ENCODE measurements at places on chromosomes 5 and 9. TPM values are rescaled to one million over a fixed set of nuclear protein-coding genes. Genes with fewer than 3 reads are reported as not detected.

Gene EGFL7
- 1.7 TPM for total RNA-seq

Gene SH3TC2
- total RNA-seq = 0.69 TPM

Gene LRRTM2
- total RNA-seq = not detected

Gene PCDHB11
- not detected for total RNA-seq

Gene CNOT8
- 121 TPM for total RNA-seq

Gene KIF12
- total RNA-seq = not detected

Gene CAVIN4
- 0.25 TPM for total RNA-seq

Gene TAF11L10
- not detected for total RNA-seq

Gene PCDHA11
- not detected for total RNA-seq

Gene KLHL3
- 24.4 TPM for total RNA-seq

Gene ACTBL2
- total RNA-seq = not detected

DNA sequence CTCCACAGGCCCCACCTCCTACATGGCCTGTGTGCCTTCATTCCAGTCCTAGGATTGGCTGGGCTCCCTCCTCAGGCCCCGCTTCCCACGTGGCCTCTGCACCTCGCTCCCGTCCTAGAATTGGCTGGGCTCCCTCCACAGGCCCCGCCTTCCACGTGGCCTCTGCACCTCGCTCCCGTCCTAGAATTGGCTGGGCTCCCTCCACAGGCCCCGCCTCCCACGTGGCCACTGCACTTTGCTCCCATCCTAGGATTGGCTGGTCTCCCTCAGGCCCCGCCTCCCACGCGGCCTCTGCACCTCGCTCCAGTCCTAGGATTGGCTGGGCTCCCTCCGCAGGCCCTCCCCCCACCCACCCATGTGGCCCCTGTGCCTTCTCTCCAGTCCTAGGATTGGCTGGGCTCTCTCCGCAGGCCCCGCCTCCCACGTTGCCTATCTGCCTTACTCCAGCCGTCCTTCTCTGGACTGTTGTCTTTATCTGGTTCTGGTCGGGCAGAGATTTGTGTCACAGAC lies 45.3 kb upstream of the CACNA1B start:
- no peak for DNase-seq

DNA sequence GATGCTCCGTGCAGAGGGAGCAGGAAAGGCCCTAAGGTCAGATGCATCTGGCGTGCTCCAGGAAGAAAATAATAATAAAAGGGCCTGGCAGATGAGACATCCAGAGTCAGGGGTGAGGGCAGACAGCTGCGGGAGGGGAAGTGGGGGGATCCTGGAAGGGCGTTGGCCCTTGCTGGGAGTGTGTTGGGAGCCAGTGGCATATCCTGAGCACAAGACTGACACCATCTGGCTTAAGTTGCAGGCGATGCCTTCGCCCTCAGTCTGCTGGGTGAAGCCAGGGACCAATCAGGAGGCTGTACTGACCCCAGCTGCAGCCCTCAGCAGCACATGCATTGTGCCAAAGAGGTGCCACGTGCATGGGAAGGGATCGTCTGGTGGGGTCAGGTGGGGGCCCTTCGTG lies 3.8 kb downstream of the OR2V2 start:
- no peak for DNase-seq

DNA sequence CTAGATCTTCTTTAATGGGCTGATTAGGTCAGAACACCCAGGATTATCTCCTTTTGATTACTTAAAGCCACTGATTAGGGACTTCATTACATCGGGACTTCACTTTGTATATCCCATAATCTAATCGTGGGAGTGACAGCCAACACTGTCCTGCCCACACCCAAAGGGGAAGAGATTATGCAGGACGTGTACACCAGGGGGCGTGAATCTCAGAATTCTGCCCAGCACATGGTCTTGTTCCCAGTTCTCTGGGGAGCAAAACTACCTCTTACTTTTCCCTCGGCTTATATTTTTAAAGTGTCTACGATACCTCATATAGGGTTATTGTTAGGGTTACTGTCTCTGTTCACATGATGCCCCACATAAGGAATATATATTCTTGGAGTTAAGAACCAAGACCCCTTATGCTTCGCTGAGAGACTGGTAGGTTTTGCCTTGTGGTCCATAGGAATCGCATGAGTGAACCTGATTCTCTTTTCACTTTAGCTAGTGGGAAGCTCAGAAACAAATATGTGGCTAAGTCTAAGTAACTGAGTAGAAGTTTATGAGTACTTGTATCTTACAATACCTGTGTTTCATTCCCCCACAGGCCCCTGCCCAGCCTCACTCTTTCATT lies 192.7 kb downstream of the GNA14 start:
- DNase-seq = no peak

GRCh38 chr9:68507130-68507805 lies 33.4 kb downstream of the TMEM252 start:
- no peak for DNase-seq

DNA sequence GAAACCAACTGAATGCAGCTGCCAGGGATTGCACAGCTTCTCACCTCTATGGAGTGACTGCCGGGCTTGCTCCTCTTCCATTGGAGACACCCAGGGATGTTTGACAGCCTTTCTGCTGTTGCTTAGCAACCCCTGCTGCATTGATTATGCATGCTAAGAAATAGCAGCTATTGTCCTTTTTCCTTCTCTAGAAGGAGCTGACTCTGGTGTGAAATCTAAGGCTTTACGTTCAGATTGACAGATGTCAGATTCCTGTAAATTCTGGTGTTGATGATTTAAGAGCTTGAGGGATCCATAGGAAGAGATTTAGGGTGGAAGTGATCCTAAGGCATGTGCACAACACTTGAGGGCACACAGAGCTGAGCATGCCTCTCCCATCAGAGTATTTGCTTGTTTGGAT lies 267.7 kb downstream of the NTRK2 start:
- DNase-seq = no peak

DNA sequence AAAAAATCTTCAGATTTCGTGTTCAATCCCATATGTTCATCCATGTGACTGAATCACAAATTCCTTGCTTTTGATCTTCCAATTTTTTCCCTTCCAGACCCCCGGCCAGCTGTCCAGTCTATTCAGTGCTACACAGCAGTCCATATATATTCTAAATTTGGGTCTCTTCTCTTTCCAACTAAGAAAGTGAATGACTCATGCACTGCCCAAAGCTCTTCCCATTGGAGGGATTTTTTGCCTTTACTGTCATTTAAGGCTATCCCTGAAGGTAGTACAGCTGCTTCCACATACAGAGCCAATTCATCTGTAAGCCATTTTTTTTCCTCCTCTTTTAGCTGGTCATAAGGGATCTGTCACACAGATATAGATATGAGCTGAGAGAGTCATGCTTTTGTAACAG lies 478.3 kb downstream of the DMRT2 start:
- no peak for DNase-seq

GRCh38 chr9:35842795-35843194 lies 13.8 kb downstream of the TMEM8B start:
- no peak for DNase-seq

- no peak for DNase-seq
These were observed 93.5 kb upstream of the SHB start for GRCh38 chr9:38162332-38163211.

DNA sequence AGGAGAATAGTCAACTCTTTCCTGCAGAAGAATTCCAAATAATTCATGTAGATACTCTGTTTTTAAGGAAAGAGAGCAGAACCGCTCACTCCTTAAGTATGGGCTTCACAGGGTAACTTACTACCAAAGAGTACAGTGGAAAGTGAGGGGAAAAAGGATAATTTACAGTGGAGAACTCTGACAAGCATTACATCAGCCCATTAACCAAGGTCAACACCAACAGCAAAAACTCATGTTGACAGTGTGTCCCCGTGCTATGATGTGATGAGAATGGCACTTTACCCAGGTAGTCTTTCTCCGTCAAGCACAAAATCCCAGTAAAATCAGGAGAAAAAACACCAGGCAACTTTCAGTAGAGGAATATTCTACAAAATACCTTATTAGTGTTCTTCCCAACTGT lies 104.3 kb downstream of the ADCY2 start:
- DNase-seq = no peak

DNA sequence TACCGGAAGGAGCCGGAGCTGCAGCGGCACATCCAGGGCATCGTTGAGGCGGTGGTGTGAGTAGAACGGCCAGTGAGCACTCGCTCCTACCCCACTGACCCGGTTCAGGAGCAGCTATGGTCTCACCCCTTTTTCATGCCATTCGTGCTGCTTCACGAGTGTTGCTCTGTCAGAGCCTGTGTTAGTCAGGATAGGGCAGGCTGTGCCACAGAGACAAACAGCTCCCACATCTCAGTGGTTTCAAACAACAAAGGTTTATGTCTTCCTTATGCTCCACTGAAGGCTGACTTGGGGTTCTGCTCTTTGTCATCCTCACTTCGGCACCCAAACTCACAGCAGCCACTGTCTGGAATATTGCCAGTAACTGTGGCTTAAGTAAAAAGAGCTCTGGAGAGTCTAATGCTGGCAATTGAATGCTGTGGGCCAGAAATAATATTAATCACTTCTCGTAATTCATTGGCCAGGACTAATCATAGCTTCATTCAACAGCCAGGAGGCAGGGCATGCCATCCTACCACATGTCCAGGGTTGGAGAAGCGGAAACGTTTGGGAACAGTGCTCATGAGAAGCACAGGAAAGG lies 28.4 kb downstream of the ARHGEF37 start:
- no peak for DNase-seq

DNA sequence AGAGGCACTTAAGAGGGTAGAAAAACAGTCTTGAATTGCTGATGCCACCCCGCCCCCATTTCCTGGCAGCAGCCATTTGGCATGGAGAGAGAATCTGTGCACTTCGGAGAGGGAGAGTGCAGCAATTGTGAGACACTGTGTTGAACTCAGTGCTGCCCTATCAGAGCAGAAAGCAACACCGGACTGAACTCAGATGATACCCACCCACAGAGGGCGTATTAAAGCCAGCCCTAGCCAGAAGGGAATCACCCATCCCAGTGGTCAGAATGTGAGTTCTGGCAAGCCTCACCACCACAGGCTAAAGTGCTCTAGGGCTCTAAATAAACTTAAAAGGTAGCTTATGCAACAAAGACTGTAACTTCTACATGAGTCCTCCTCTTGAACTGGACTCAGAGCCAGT lies 88.4 kb upstream of the RGS7BP start:
- DNase-seq = no peak

DNA sequence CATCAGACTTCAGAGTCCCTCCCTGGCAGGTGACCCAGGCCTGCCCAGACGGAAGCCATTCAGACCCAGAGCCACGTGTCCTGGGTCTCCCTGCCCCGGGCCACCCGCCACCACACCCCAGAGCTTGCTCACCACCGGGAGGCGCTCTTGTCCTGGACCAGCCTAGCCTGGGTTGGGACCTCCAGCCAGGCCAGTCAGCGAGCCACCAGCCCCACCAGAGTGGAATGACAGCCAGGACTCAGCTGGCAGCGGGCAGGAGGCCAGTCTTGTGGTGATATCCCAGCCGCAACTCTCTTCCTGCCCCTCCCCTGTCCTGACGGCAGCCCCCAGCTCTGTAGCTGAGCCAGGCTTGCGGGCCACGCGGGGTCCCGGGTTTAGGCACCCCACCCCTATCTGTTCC lies 1.7 kb upstream of the PTGDS start:
- DNase-seq = no peak

- no peak for DNase-seq
These were observed 13.5 kb downstream of the C5orf58 start for GRCh38 chr5:170246126-170246870.

DNA sequence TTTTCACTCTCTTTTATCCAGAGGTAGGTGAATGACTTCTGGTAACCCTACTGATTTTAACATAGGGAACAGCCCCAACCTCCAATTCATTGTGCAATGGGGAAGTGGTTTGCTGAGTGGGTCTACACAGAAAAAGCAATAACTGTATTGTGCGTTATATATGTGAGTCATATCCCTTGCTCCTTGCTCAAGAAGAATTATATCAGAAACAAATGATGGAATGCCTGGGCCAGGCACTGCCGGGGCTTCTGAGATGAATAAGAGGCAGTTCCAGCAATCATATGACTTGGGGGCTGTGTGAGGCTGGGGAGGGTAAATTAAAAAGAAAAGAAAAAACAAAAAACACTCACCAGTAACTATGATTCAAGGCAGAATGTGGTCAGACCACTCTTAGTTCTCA lies 79.2 kb upstream of the ABCA1 start:
- DNase-seq = no peak
